Amygdala (tissue), 56 donors: ENCODE measurements at places on chromosomes 7 and 10.
A peak's percentile ranks its signal among the peaks of the same experiment; 100 is the strongest.

DNA sequence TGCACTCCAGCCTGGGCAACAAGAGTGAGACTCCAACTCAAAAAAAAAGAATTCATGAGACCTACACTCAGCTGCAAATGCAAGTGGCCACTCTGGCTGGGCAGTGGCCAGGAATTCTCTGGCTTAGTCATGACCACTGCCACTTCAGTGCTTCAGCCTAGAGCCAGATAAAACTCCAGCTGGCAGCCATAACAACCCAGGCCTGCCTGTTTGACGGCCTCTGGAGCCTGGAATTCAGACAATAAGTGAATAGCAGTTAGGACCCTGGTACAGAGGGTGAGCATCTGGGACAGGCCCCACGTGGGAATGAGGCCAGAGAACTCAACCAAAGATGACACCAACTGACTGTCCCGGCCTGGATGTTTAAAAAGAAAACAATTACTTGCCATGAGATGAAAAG, 18.9 kb downstream of the RCC1L start:
- DNase-seq: peak; percentile 81

DNA sequence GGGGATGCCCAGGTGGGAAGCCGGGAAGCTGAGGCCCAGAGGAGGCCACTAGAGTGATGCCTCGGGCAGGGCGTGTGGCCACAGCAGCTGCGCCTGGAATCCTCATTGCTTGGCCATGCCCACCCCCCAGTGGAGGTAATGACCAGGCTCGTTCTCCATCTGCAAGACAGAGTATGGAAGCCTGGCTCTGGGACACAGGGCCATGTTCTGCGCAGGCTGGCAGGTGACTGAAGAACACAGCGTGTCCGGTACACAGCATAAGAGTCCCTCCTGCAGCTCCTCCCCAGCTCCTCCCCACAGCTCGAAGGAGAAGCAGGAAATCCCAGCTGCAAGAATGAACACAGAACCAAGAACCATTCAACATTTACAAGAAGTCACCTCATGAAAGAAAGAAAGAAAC, 64.8 kb downstream of the SMURF1 start:
- no peak for DNase-seq

DNA sequence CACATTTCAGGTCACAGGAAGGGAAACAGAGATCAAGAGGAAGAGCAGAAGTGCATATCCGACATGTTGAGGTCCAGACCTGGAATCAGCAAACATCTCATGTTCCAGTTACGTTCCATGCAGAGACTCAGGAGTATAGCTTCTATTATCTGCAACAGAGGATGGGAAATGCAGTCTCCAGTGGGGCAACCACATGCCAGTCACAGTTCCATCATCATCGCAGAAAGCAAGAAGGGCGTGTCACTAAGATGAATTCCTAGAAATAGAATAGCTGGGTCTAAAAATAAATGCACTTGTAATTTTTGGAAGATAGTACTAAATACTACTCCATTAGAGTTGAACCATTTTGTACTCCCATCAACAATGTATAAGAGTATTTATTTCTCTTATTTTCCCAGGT, 133.2 kb upstream of the MDFIC start:
- no peak for DNase-seq

DNA sequence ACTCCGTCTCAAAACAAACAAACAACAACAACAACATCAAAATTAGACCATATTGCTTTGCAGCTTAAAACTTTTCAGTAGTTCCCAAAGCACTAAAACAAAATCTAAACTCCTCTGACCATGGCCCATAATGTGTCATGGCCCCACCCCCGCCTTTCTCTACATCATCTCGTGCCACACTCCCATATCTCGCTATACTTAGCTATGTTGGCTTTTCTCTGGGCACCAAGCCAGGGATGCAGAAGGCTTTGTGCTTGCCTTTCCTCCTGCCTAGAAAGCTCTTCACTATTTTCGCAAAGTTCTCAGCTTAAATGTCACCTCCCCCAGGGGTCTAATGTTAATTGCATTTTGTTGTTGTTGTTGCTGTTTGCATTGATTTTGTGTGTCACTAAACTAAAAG, 15.1 kb upstream of the SLC16A12 start:
- no peak for DNase-seq

DNA sequence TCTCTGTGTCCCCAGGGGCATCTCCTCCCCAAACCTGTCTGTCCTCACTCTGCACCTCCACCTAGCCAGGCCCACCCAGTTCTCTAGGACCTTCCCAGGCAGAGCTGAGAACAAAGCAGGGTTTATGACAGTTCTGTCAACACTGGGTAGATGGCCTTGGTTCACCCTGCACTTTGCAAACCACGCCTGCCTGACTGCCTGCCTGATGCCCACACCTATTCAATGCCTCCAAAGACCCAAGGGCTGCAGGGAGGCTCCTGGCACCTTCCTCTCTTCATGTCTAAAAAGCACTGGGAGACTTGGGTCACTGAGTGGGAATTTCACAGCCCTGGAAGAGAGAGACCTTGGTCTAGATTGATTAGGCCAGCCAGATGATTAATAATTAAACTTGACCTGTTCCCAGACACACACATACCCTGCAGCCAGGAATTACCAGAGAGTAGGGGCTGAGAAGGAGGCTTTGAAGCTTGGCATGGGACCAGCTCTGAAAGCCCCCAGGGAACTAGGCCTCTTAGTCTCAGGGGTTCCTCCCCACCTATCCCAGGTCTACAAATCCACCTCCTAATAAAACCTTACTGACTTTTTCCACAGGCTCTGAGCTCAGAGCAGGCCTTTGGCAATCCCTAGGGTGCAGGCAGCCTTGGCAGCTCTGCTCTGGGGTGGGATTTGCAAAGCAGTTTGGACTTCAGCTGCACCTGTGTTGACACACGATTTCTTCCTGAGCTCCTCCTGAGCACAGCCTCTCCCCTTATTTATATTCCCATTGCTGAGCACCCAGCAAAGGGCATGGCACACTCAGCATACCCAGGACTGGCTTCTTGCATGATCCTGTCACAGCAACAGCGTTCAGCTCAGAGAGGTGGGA, 25.7 kb upstream of the PDCD4 start:
- DNase-seq: no peak

GRCh38 chr10:88911851-88912250, 31.8 kb downstream of the STAMBPL1 start:
- no peak for DNase-seq

GRCh38 chr10:121490871-121491519, 107.2 kb downstream of the FGFR2 start:
- no peak for DNase-seq

- DNase-seq: no peak
Observed at GRCh38 chr10:3365630-3366029, 193.0 kb upstream of the PITRM1 start.

DNA sequence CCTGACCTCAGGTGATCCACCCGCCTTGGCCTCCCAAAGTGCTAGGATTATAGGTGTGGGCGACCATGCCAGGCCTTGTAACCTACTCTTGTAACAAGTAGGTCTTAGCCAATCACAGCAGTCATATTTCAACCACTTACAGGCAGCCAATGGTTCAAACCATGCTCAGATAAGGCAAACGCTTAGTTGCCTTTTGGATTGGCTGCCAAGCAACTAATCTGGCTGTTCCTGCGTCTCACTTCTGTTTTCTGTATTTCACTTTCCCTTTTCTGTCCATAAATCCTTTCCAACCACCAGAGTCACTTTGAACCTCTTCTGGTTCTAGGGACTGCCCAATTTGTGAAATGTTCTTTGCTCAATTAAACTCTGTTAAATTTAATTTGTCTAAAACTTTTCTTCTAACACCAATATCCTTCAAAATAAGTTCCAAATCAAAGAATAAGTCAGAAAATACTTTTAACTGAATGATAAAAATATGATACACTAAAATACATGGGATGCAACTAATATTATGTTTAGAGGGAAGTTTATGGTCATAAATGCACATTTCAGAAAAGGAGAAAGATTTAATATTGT, 19.1 kb upstream of the PRF1 start:
- DNase-seq: no peak

- no peak for DNase-seq
Observed at GRCh38 chr7:5083311-5083711, 37.7 kb downstream of the RBAK start.

- DNase-seq: no peak
Observed at GRCh38 chr10:80118669-80119068, 13.9 kb upstream of the PLAC9 start.

- DNase-seq: no peak
Observed at GRCh38 chr10:78462726-78463228, 429.1 kb downstream of the RPS24 start.

DNA sequence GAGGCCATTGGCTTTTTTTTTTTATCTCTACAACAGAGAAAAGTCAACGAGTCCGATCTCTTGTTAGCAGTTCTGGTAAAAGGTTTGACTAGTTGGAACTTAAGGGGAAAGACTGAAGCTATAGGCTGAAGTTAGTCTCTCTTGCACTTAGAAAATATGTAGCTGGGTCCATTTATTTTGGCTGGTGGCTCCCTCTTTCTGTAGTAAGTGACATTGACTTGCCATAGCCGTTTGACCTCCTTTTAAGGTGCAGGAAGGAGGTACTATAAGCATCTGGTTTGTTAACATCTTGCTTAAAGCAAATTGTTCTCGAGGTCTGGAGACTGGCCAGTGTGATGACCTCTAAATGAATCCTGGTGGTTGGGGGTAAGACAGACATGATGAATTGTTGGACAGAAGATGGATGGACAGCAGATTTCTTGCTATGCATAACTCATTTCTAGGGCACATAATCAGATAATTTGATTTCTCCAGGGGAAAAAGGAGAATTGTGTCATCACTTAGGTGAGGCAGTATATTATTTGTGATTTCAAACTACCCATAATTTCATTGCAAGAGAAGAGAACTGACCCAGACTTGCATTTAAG, 356.3 kb upstream of the GALNT17 start:
- no peak for DNase-seq

- DNase-seq: no peak
Observed at GRCh38 chr7:138875794-138876193, 77.8 kb upstream of the ATP6V0A4 start.

DNA sequence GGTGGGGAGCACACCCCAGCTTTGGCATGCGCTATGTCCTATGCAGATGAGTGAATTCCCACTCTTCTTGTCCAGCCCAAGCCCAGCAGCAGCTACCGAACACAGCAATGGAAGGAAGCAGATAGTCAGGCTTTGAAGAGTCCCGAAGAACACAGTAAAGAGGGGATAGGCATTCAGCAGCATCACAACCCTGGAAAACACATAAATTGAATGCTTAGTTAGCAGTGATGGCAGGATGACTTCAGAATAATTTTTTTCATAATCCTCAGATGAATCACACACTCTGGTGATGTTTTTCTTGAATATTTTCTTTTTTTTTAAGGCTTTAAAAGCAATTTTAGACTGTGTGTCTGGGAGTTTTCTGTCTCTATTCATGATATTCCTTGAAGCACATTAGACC, 95.8 kb downstream of the CFAP58 start:
- DNase-seq: no peak

DNA sequence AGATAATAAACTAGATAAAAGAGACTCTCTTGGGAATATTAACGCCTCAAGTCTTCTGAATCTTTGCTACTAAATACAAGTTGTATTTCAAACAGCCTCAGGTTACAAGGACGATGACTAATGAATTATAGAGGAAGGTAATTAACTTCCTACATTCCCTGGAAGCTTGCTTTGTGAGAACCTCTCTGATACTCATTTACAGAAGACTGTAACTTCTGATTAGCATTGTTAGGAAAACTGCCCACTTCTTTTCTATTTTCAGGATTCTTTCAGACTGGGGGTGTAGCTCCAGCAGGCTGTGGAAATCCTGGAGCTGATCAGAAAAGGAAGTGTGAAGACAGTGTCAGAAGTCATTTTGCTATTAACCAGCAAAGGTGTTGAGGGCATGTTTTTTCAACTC, 316.7 kb upstream of the NPSR1 start:
- DNase-seq: no peak

- DNase-seq: no peak
Observed at GRCh38 chr10:100071529-100071928, 10.1 kb downstream of the CPN1 start.

DNA sequence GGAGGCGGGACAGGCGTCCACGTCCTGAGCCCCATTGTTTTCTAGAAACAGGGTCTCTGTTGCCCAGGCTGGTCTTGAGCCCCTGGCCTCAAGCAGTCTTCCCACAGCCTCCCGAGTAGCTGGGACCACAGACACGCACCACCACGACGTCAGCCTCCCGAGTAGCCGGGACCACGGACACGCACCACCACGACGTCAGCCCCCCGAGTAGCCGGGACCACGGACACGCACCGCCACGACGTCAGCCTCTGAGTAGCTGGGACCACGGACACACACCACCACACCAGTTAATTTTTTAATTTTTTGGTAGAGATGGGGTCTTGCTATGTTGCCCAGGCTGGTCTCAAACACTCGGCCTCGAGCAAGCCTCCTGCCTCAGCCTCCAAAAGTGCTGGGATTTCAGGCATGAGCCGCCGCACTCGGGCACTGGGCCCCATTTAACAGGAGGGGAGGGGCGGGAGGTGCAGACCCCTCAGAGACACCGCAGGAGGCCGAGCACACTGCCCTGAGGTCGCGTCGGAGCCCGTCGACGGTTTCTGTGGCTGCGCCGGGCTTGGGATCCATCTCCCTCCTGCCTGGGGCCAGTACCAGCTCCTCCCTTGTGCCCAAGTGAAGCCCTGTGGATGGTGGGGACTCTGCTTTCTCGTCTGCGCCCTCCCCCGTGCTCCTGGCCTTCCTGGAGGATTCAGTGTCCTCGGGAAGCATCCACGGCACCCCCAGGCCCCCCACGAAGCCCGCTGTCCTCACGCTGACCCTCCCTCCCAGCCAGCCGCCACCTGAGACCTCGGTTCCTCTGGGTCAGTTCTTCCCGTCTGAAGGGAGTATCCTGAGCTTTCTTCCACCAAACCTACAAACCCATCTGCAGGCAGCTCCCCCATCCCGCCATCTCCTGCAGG, 13.0 kb downstream of the FAM20C start:
- no peak for DNase-seq

GRCh38 chr10:92027141-92027540, 103.6 kb downstream of the BTAF1 start:
- no peak for DNase-seq

- no peak for DNase-seq
Observed at GRCh38 chr7:50227726-50228125, 76.8 kb upstream of the IKZF1 start.

DNA sequence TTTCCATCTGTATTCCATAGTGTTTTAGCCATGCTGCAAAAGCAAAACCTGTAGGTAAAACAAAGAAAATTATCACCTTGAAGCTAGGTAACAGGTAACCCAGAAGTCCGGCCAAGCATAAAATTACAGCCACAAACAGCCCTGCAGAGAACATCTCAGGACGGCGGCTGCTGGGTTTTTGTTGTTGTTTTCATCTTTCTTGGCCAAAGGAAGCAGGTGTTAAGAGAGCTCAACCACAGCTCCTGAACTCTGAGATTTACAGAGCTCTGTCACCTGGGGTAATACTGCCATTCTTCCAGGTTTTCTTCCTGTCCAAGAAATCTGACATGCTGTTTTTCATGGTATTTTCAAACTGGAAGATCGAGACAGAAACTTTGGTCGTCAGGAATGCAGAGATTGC, 847 bp upstream of the SCIN start:
- DNase-seq: no peak

DNA sequence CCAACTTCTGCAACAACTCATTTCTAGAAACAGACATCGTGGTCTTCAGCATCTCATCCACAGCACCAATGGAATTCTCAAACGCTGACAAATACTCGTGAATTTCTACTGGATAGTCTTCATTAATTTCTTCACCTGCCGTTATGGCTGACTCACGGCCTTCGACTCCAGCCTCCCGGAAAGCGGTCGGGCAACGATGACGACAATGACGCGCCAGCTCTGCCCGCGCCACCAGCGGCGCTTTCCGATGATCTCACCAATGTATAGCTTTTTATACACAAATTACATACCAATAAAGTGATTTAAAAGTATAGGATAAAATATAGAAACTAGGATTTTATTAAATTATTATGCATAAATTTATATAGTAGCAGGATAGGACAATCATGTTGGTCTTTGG, 65.7 kb downstream of the CCDC7 start:
- no peak for DNase-seq

- no peak for DNase-seq
Observed at GRCh38 chr7:30285067-30285535, 704 bp downstream of the ZNRF2 start.
